ENCODE measurements at places on chromosomes 16 and 17.

- no peak for DNase-seq
These were observed 36.8 kb upstream of the DYNLL2 start for GRCh38 chr17:58046239-58047094.

GRCh38 chr16:57407521-57408353 lies 3.2 kb downstream of the CCL17 start:
- DNase-seq = no peak

- peak; percentile 50 for DNase-seq
These were observed 40.5 kb upstream of the KLHDC4 start for GRCh38 chr16:87806261-87806640.

- peak; percentile 57 for DNase-seq
These were observed 48.5 kb upstream of the HELZ start for GRCh38 chr17:67293251-67294203.

Measured in NCI-H82 (cell line).